Transverse colon (tissue), 4 donors: ENCODE measurements at places on chromosomes 7 and 10. TPM values are rescaled to one million over a fixed set of nuclear protein-coding genes. Genes with fewer than 3 reads are reported as not detected.

The ADRB1 gene
- not detected for total RNA-seq

GRCh38 chr7:32164341-32164996, 94.3 kb upstream of the PDE1C start:
- H3K36me3 ChIP-seq = no peaks in the 10 kb centered on the region
- no peak overlapping the region for H3K4me3 ChIP-seq
- no peaks in the 10 kb centered on the region for H3K4me1 ChIP-seq
- H3K27me3 ChIP-seq = no peaks in the 10 kb centered on the region
- H3K27ac ChIP-seq = no peak overlapping the region
- DNase-seq = peak; percentile 10

DNA sequence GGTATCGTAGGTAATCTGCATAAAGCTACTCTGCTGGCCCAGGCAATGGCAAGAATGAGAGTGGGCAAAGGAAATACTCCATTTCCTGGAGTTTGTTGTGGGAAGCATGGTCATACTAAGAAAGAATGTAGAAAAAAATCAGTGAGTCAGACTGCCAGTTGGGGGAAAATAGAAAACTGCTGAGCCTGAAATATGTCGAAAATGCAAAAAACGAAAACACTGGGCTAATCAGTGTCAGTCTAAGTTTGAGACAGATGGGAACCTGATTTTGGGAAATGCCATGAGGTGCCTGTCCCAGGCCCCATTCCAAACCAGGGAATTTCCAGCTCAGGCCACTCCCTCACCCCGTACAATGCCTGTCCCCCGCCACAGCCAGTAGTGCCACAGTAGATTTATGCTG, 150.0 kb downstream of the ZNF33B start:
- no peaks in the 10 kb centered on the region for H3K4me1 ChIP-seq
- no peak overlapping the region for H3K4me3 ChIP-seq
- DNase-seq = no peak

GRCh38 chr10:74841265-74841973, 15.0 kb downstream of the KAT6B start:
- no peaks in the 10 kb centered on the region for H3K36me3 ChIP-seq
- no peaks in the 10 kb centered on the region for H3K27me3 ChIP-seq
- no peak overlapping the region for H3K27ac ChIP-seq
- H3K4me1 ChIP-seq = peaks cover 8% of the 10 kb centered on the region
- no peak for DNase-seq

DNA sequence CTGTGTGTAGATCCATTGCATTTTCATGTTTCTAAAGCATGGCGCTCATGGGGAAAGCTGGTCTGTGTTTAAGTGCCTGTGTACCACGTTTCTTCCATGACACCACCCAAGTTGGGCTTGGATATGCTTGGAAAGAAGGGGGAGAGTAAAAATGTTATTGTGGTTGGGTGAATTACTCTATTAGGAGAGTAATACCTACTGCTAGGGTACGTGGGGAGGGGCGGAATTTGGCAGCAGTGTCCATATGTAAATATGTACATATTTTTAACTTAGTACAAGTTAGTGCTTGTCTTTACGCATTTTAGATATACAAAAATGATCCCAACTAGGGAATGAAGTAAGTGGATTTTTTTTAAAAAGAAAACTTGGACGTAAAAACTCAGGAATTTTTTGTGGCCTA, 42.9 kb upstream of the SAMD8 start:
- H3K4me3 ChIP-seq = no peak overlapping the region
- no peaks in the 10 kb centered on the region for H3K27me3 ChIP-seq
- no peak for DNase-seq
- no peak overlapping the region for H3K27ac ChIP-seq
- H3K4me1 ChIP-seq = no peaks in the 10 kb centered on the region
- no peaks in the 10 kb centered on the region for H3K36me3 ChIP-seq

- no peak overlapping the region for H3K27ac ChIP-seq
- H3K4me1 ChIP-seq = no peaks in the 10 kb centered on the region
- no peaks in the 10 kb centered on the region for H3K27me3 ChIP-seq
- DNase-seq = no peak
Observed at GRCh38 chr7:31613604-31614003, 73.4 kb upstream of the PPP1R17 start.

DNA sequence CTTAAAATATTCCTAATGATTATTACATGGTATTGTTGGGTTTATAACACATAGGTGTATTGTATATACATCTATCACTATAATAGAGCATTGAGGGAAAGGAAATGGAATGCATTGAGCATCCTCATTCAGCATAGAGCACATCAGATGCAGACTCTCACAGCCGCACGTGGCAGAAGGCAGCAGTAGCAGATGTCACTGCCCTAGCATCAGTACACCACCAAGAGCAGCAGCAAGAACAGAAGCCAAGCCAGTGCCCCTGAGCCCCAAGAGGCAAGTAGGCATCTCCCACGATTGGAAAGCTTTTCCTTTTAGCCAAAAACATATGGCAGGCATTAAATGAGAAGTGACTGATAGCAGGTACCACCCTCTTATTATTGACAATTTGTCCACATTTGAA, 510.0 kb downstream of the TNS3 start:
- H3K4me3 ChIP-seq = no peak overlapping the region
- peaks cover 3% of the 10 kb centered on the region for H3K4me1 ChIP-seq
- no peak for DNase-seq
- no peak overlapping the region for H3K27ac ChIP-seq
- H3K27me3 ChIP-seq = no peaks in the 10 kb centered on the region
- H3K36me3 ChIP-seq = no peaks in the 10 kb centered on the region

The CPVL gene
- 9.7 TPM for total RNA-seq

The TNRC18 gene
- total RNA-seq = 191 TPM

DNA sequence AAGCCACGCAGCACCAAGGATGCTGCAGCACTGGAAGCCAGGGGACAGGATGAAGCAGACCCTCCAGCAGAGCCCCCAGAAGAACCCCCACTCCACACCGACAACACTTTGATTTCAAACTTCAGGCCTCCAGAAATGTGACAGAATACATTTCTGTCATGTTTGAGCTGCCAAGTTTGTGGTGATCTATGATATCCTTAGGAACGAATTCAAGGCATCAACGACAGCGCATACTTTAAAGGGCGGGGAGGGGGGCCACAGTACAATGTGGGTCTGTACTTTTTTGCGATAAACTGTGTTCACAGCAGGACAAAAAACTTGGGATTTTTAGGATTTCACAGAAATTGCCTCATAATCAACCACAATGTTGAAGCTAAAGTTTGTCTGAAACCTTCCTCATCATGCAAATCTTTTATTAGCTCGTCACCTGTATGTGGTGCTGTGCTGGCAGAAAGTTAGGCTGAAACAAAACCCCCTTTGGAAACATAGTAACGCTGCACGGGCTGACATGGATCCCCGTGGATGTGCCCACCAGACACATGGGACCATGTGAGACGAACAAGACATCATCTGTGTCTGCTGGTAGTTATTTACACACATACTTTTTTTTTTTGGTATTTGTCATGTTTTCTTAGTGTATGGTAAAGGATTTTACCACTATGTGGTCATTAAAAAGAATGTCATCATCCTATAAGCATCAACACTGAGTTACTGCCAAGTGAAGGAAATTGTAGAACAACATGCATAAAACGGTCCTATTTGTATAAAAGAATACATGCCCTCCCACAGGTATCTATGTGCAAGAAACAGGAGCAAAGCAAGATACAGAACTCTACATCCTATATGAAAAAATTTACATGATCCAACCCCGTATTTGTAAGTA, 113.3 kb upstream of the AFAP1L2 start:
- H3K27me3 ChIP-seq = no peaks in the 10 kb centered on the region
- H3K4me1 ChIP-seq = peaks cover 48% of the 10 kb centered on the region
- no peak for DNase-seq

DNA sequence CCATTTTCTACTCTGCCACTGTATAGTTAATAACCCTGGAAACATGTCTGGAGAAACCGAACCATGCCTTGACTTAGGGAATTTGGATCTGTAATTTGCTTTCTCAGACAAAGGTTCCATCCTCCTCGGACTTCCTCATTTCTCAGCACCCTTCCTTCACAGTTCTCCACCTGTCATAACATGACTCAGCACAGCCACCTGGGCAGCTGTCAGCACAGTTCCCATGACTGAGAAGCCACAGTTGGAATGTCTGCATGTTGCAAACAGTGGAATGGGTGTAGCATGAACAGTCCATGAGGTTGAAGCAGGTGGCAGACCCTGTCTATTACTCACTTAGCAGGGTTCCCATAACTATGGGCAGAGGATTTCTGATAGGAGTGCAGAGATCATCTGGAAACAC, 634 bp upstream of the OR9A4 start:
- no peak overlapping the region for H3K4me3 ChIP-seq
- DNase-seq = peak; percentile 54
- no peaks in the 10 kb centered on the region for H3K36me3 ChIP-seq
- no peaks in the 10 kb centered on the region for H3K27me3 ChIP-seq
- H3K27ac ChIP-seq = no peak overlapping the region

DNA sequence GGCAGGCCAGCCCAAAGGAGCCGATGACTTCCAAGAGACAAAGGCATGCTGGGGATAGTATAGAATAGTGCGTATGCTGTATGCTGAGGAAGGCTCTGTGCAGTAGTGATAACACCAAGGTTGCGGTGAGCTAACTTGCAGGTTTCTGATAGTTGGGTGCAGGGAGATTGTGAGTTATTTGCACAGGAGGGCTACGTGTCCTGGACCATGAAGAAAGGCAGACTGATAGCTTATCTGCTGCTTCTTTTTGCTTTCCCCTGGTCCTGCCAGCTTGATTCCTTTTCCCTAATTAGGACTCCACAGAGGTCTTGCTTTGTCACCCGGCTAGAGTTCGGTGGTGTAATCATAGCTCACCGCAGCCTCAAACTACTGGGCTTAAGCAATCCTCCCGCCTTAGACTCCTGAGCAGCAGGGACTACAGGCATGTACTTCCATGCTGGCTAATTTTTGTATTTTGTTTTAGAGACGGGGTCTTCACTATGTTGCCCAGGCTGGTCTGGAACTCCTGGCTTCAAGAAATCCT, 43.9 kb upstream of the ARHGAP12 start:
- no peak for DNase-seq
- no peaks in the 10 kb centered on the region for H3K36me3 ChIP-seq
- no peaks in the 10 kb centered on the region for H3K27me3 ChIP-seq
- H3K4me3 ChIP-seq = no peak overlapping the region

The FEZF1 gene
- not detected for total RNA-seq

The DLX6 gene
- not detected for total RNA-seq

DNA sequence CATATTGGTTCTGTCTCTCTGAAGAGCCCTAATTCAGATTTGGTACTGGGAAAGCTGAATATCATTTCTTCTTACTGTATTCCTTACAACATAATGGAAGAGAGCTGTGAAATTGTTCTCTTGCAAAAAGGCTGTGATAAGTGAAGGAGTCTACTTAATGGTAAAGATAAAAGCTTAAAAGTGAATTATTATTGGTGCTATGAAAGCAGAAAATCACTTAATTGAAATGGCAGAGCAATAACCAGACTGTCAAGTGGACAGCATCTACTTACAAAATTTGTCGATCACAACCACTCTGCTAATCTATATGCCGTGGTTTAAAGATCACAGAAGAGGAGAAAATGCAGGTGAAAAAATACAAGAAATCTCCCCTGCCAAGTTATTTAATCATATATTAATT, 264.7 kb upstream of the TEX47 start:
- DNase-seq = no peak
- H3K27me3 ChIP-seq = no peaks in the 10 kb centered on the region
- no peak overlapping the region for H3K4me3 ChIP-seq
- no peaks in the 10 kb centered on the region for H3K36me3 ChIP-seq
- H3K27ac ChIP-seq = no peak overlapping the region

DNA sequence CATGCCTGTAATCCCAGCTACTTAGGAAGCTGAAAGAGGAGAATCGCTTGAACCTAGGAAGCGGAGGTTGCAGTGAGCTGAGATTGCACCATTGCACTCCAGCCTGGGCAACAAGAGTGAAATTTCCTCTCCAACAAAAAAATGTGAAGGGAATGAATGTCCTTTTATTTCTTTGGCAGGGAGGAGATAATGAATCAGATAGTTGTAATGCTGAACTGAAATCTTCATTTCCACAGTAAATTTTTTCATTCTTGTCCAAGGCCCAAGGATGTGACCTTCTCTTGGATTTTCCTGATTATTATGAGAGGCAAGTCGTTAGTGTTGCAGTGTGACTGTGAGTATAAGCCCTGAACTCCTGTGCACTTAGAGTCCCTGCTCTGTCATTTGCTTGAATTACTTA, 13.6 kb downstream of the STAMBPL1 start:
- H3K36me3 ChIP-seq = no peaks in the 10 kb centered on the region
- no peaks in the 10 kb centered on the region for H3K27me3 ChIP-seq

The SPDYE2B gene
- not detected for total RNA-seq

DNA sequence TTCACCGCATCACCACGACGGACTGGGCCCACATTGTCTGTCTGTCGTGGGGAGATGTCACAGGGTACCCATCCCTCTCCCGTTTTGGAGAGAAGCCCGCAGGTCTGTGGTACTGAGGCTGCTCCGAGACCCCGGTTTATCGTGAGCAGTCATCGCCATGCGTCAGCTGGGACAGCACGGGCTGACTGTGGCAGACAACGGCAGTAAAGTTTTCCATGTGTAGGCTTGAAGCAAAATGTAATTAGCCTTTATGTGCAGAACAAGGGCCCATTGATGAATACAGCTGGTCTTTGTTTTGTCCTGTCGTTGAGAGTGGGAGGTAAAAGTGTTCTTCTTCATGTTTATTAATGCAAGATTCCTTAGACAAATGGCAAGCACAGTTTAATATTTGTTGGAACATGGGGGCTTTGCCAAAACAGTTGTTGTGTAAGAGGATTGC, 167.4 kb upstream of the SH2B2 start:
- H3K27ac ChIP-seq = no peak overlapping the region
- H3K36me3 ChIP-seq = peaks cover 18% of the 10 kb centered on the region
- DNase-seq = no peak
- H3K27me3 ChIP-seq = no peaks in the 10 kb centered on the region
- peaks cover 20% of the 10 kb centered on the region for H3K4me1 ChIP-seq
- H3K4me3 ChIP-seq = no peak overlapping the region

DNA sequence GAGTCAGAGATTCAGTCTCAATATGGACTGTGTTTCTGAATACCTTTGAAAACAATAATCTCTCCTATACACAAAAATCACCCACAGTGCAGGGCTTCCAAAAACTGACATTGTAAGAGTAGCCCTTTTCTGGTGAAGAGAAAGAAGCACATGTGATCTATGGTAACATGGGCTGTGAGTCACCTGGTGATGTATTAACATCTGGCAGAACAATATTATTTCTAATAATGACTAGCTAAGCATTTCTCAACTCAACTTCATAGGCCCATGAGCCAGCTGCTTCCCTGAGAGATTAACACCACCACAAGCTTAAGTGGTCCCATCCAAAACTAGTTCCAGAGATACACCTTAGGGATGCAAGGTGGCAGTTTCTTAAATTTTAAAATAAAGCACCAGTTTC, 331.0 kb upstream of the NRP1 start:
- DNase-seq = no peak
- H3K4me1 ChIP-seq = no peaks in the 10 kb centered on the region
- no peak overlapping the region for H3K4me3 ChIP-seq
- no peaks in the 10 kb centered on the region for H3K36me3 ChIP-seq
